ENCODE measurements at places on chromosomes 2 and 18.

DNA sequence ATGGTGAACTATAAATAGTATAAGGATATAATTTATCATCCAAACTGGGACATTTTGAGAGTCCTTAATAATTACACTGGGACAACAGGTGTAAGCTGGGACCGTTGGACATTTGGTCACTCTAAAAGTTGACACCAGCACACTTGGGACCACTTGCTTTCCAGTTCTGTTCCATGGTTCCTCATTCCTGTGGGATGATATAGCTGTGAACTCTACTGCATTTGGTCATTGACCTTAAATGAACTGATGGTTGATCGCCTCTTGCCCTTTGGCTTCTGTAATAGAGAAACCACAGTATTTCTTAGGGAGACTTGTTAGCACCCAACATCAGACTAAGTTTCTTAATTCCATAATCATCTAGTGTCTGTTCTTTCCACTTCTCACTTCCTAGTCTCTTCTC, 46.7 kb downstream of the EML6 start:
- no peak for ATAC-seq

- no peak for ATAC-seq
Measured at GRCh38 chr2:222521099-222521498, 96.8 kb downstream of the SGPP2 start.

- no peak for ATAC-seq
Measured at GRCh38 chr2:240213476-240214421, 73.3 kb upstream of the OTOS start.

DNA sequence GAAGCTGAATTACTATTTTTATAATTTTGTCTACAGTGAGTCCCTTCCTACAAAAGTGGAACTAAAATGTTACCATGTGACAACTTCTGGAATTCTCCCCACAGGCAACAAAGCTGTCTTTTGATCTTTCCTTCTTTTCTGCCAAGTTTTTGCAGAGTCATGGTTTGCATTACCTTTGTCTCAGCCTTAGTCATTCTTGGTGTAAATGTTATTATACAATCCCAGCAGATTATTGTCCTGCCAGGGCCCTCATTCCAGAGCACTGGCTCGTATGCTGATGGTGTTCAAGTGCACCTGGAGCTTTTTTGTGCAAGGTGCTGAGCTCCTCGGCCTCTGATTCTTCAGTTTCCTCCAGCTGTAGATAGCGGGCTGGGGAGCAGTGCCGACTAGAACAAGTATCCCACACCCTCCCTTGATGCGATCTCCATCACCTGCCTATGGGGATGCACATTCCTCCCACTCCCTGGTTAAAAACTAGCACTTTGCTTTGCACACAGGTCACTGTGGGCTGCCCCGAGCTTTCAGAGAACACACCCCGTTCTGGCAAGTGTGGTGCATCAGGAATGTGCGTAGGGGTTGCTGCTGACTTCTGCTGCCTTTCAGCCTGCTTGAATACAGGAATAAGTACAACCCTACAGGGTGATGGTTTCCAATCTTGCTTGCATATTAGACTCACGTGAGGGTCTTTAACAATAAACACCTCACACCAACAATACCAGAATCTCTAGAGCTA, 263.6 kb downstream of the RNF144A start:
- no peak for ATAC-seq

DNA sequence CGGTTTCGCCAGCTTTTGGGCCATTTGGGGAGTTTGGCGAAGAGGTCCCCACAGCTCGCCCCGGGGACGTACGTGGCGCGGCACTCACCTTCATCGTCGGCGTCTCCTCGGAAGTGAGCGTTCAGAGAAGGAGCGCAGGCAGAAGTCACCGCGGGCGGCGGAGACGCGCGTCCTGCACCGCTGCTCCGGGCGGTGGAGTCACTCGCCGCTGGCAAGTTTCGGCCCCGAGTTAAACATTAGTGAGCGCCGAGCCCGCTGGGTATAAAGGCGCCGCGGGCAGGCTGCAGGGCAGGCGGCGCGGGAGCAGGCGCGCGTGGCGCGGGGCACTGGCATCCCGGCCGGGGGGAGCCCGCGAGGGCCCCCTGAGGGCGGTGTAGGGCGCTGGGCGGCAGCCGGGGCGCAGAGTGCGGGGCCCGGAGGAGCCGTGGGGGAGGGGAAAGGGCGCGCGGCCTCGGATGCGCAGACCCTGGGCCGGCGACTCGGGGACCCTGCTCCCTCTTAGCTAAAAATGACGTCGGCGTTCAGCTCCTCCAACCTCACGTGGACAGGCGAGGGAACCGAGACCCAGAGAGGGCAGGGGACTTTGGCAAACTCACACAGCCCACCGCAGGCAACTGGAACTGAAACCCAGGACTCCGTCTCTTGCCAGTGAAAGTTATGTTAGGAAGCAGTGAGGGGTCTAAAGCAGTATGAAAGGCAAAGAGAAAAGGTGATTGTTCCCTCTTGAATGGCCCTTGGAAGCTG, at the start of gene DPP4:
Gene DPP4, minus strand, starts transcription at position 328 of the 744 bp plus-strand sequence. Its CDS starts 234 bp downstream, at position 94.
- peak; percentile 70 for ATAC-seq

DNA sequence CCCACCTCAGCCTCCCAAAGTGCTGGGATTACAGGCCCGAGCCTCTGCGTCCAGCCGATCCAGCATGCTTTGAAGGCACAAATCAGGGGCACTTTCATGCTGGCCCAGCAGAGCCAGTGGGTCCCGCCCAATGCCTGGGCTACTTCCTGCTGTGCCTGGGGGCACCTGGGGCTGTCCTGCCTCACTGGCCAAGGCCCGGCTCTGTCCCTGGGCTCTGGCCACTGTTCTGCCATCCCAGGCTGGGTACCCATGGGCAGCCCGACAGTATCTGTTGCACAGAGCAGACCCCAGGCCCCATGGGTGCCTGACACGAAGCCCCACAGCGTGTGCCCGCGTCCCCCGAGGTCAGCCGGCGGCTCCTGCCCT, 6.8 kb upstream of the GAL3ST2 start:
- ATAC-seq, result no peak

DNA sequence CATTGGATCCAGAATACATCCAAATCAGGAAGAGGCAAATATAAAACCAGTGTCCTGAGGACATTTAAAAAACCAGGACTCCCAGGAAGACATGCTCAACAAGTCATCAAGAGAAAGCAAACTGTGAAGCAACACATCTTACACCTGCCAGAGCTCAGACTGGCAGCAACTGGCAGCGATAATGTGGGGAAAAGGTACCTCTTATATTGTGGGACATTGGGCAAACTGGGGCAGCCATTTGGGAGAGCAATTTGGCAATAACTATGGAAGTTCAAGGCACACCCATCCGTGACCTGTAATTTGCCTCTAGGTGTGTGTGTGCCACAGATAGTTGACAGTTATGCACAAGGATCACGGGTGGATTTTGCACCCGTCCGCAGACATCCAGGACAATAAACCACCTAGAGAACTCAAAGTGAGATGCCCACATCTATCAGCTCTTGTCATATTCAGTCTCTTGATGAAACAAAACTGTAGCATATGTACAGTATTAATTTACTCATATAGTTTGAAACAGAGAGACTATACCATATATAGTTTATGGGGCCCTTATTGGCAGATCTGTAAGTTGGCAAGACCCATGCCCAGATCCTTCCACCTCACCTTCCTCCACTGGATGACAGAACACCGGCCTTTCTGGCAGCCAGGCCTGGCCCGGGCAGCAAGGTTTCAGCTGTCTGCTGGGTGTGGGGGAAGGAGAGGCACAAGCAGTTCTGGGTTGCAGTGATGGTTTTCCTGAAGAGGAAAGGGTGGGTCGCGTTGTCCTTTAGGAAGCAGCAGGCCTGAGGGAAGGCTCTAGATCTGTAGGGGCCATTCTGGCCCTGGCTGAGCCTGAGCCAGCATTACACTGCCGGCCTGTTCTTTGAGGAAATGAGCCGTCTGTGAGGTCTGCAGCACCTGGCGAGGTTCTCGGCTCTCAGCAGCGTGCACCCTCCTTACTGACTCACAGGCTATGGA, 18.8 kb downstream of the HJURP start:
- no peak for ATAC-seq

DNA sequence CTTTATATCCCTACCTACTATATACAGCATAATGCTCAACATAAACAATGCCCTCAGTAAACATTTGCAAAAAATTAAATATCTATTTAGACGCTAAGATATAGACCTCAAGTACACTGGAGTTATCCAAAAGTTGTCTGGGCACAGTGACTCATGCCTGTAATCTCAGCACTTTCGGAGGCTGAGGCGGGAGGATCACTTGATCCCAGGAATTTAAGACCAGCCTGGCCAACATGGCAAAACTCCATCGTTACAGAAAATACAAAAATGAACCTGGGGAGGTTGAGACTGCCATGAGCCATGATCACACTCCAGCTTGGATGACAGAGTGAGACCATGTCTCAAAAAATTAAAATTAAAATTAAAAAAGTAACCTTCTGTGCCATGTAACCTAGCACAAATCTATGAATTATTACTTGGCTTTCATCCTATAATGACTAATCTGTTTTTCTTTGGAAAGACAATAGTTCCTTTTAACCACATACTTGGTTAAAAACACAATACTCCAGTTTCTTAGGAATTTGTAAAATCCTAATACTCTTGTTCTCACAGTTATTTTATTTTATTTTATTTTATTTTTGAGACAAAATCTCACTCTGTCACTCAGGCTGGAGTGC, 6.7 kb upstream of the TNFAIP6 start:
- no peak for ATAC-seq

DNA sequence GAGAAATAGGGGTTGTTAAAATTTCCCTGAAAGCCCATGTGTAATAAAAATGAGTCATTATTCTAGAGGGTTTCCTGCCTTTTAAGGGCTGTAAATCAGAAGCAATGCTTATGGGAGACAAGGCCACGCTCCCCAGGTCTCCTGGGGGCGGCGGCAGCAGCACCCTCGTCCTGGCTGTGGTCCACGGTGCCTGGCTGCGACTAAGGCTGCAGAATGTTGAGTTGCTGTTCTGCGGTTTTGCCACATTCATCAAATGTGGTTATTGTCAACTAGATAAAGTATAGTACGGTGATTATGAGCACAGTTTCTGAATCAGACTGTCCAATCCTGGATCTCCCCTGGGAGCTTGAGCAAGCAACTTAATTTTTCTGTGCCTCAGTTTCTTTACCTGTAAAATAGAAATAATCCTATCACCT, 11.9 kb upstream of the AGFG1 start:
- ATAC-seq, result peak; percentile 60

DNA sequence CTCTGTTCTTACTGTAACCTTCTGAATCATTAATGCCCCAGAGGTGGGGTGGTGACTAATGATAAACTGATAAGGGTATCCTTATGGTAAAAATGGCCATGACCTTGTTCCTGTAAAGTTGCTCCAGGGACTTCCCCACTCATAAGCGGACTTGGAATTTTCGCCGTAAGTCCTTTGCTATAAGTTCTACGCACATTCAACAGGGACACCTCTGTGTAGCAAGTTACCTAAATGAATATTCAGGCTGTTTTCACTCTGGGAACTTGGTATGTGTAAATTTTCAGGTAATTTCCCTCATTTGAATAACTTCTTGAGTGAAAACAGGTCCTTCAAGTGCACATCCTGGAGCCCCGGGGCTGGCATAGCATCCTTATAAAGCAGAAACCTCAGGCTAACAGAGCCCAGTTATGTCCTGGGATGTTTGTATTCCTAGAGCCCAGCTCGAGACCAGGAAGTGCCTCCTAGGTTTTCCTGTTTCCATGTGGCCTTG, 9.4 kb upstream of the AGFG1 start:
- ATAC-seq, result peak; percentile 61

DNA sequence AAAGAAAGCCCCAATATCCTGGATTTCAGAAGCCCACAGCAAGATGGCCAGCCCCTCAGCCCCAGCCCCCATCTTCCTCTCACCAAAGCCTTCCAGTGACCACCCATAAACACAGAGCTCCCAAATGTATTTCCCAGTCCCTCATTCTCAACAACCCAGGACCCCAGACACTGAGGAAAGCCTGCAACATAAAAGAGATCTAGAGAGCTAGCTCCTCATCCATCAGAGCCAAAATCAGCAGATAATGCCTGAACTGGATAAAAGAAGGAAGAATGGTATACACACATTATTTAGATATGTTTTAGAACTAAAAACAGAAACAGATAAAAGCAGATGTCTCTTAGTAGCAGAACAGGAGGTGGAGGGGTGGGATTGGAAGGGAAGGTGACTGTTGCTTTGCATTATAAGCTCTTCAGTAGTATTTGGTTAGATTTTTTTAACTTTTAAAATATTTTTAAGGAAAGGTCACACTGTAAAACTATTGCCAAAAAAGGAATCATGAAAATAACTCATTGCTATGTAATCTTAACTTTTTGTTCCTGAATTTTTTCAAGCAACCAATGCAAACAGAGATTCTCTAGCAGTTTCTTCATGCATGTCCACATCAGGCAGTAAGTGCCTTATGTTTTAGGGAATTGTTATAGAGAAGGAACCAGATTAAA, 144.2 kb upstream of the PKDCC start:
- ATAC-seq, result no peak

DNA sequence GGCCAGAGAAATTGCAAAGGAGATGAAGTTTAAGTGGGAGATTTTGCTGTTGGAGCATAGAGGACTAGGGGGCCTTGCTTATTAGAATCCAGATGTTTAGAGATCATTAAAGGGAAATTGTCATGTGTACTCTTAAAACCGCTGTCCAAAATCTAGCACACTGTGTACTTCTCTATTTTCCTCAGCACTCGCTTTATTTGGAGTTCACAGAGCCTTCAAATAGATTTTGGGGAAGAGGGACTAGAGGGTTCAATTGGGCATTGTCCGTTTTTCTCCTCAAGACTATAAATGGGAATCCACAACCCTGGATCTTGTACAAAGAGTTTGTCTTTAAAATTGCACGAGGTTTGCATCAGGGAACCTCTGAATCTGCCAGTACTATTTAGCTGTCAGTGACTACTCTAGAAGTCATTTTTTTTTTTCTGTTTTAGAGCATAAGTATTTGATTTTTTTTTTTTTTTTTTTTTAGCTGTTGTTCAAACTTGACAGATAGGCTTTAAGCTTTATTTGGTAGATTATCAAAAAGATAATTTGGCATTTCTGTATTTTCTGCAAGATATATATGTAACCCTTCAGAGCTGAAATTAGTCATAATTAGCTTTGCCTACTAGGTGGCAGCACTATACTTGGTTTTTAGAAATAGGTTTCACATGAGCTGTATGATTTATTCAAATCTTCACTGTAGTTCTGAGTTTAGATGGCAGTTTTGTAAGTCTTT, 14.2 kb downstream of the PMS1 start:
- peak; percentile 61 for ATAC-seq

- no peak for ATAC-seq
Measured at GRCh38 chr18:7133181-7133580, 15.6 kb upstream of the LAMA1 start.

- no peak for ATAC-seq
Measured at GRCh38 chr2:188201639-188202038, 90.0 kb upstream of the GULP1 start.

DNA sequence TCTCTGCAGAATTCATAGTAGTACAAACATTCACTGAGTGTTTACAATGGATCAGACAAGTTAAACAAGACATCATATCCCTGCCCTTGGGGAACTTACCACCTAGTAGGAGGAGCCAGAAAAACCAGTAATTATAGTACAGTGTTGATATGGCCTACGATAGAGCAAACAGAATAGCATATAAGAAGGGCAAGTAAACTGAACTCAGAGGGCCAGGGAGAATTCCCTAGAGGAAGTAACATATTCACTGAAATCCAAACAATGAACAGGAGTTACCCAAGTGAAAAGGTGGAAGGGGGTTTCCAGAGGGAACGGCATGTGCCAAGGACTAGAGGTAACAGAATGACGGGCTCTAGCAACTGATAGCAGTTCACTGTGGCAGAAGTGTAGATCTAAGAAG, 34.1 kb downstream of the NHEJ1 start:
- no peak for ATAC-seq
